Thyroid gland (tissue), 4 donors: ENCODE measurements at places on chromosomes 13 and 19.

DNA sequence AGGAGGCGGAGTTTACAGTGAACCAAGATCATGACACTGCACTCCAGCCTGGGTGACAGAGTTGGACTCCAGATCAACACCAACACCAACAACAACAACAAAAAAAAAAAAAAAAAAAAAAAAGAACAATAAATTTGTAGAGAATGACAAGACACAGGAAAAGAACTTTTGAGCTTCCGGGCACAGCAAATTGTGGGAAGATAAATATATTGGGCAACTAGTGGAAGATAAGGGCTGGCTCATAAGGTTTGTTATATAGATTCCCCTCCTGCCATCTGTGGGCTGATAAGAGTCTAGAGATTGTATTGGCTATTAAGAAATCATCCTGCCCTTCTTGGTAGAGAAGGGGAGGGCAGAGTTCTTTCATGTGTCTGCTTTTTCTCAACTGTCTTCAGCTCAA, 33.1 kb upstream of the CYP2S1 start:
- DNase-seq, result no peak

DNA sequence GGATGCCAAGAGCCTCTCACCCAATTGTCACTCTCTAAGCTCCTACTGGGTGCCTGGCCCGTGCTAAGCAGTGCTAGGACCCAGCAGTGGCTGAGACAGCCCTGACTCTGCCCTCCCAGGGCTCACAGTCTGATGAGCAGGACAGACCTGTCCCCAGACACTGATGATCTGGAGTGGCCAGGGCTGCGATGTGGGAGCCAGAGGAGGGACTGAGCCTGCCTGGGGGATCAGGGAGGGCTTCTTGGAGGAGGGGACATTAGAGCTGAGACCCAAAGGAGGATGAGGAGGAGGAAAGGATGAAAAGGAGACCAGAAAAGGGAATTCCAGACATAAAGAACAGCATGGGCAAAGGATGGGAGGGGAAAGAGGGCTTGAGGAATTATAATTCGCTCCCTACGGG, 6.6 kb downstream of the ERCC1 start:
- DNase-seq, result no peak

DNA sequence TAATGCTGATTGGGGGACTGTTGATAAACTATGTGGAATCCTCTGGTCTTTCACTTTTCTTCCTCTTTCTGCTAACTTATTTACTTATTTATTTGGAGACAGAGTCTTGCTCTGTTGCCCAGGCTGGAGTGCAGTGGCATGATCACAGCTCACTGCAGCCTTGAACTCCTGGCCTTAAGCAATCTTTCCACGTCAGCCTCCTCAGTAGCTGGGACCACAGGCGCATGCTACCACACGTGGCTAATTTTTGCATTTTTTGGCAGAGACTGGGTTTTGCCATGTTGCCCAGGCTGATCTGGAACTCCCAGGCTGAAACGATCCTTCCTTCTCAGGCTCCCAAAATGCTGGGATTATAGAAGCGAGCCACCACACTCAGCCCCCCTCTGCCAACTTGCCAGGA, 77.5 kb downstream of the ELF1 start:
- no peak for DNase-seq

- DNase-seq, result no peak
Measured at GRCh38 chr13:103926118-103926517, 859.9 kb upstream of the SLC10A2 start.

GRCh38 chr19:53878776-53879139, 3.2 kb upstream of the PRKCG start:
- no peak for DNase-seq

DNA sequence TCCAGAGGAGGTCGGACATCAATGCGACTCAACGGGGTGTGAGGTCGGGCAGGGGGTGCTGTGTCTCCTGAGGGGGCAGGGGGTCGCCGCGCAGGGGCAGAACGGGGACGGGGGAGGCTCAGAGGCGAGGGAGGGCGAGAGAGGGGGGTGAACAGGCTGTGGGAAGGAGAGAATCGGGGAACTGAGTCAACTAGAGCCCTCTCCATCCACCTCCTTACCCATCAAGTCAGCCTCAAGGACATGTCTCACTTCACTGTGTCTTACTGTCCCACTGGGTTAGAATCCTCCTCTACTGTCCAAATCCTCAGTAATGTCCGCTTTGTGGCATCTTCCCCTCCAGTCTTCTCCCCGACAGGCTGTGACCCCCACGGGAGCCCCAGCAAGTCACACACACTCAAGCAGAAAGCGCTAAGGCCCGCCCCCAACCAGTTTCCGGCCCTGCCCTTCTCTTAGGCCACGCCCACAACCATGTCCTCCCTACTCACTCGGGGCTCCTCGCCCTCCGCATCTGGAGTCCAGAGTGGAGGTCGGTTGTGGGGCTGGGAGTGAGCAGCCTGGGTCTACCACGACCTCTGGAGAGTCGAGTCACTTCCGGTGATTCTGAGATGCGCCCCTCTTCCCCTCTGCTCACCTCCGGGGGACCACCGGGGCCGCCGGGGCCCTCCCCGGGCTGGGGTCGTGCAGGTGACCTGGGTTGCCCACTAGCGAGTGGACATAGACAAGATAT, 9.3 kb downstream of the PLEKHA4 start:
- DNase-seq, result no peak

DNA sequence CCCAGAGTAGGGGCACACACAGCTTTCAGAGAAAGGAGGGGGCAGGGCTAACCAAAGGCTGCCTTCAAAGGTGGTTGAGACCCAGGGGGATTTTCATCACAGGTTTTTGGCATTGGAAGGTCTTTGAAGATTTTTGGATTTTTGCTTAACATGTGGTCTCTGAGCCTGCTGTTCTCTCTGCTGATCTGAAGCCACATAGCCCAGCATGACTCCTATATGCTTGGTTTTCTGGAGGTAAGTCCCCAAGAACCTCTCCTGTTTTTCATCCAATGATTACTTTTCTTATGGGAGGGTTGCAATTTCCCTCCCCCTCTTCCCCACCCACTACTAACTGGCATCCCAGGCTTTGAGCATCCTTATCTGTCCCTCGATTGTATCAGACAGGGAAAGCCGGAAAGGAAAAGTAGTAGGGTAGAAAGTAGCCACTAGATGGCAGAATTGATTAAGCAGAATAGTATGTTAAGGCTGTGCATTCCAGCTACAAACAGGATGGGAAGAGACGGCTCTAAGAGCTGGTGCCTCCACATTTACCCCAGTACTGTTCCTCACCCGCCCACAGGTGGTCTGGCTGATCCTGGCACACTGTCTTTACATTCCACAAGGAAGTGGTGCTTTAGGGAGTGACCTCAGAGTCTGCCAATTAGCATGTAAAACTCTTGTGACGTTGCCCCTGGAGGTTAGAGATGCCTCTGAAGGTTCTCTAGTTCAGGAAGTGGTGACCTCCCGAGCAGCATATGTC, 218.9 kb upstream of the EDNRB start:
- DNase-seq, result peak; percentile 2

- peak; percentile 63 for DNase-seq
Measured at GRCh38 chr19:982567-983170, 1.5 kb upstream of the WDR18 start.

DNA sequence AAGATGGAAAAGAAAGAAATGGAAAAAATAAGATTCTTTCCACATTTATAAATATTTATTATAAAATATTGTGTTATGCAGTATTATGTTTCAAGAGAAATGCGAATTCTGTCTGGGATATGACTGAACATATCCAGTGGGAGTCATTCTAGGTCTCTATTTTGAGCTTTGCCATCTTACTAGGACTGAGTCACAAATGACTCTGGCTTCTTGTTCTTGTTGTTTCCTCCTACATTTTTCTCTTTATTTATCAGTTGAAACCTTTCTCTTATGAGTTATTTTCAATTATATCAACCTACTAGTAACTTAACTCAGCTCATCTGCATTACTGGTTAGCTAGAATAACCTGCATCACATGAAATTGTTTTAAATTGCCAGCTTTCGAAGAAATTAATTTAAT, 1247.3 kb downstream of the SLITRK1 start:
- DNase-seq, result no peak

DNA sequence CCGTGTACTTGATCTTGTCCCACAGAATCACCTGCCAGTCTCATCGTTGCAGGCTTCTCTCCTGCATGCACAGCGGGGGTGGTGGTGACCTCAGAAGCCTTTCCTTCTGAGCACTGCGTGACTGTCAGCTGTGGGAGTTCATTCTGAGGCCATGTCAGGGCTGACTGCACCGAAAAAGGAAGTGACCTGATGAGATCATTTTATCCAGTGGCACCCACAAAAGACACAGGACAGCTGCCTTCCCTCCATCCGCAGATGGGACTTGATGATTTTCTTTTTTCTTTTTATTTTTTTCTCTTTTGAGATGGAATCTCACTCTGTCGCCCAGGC, 89.7 kb downstream of the RAB20 start:
- DNase-seq, result peak; percentile 20

- DNase-seq, result no peak
Measured at GRCh38 chr19:39384839-39385568, 5.9 kb downstream of the PAF1 start.

- DNase-seq, result no peak
Measured at GRCh38 chr13:91323349-91323748, 24.1 kb upstream of the MIR17HG start.

- no peak for DNase-seq
Measured at GRCh38 chr13:43758834-43759233, 27.9 kb downstream of the ENOX1 start.

DNA sequence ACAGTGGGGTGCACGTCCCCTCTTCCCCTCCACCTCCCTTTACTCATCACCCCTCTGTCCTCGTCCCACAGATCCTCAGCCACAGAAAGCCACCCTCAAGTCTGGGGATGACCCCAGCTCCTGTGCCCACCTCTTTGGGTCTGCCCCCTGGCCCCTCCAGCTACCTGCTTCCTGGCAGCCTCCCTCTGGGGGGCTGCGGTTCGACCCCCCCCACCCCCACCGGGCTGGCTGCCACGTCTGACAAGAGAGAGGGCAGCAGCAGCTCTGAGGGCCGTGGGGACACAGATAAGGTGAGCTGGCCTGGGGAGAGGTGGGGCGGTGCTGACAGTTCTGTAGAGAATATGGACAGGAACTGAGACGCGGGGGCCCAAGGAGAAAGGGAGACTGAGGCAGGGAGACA, 11.1 kb downstream of the IRF3 start:
- no peak for DNase-seq

DNA sequence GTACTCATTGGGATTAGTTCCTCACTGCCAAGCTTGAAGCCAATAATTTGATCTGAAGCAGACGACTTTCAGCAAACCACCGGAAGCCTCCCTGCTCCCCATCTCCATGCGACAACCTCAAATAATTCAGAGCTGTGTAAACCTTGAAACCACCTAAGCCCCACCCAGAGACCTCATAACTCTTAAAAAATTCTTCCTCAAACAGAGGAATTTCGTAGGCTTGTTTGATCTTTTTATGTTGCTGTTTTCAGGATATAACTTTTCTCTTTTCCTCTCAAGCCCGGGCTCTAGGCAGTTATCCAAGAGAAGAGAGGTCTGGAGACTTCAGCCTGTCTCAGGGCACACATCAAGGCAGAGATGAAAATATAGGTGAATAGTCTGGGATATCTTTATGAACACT, 311.6 kb downstream of the KCNRG start:
- DNase-seq, result no peak

GRCh38 chr19:4749870-4750590, 26.4 kb upstream of the DPP9 start:
- DNase-seq, result no peak

DNA sequence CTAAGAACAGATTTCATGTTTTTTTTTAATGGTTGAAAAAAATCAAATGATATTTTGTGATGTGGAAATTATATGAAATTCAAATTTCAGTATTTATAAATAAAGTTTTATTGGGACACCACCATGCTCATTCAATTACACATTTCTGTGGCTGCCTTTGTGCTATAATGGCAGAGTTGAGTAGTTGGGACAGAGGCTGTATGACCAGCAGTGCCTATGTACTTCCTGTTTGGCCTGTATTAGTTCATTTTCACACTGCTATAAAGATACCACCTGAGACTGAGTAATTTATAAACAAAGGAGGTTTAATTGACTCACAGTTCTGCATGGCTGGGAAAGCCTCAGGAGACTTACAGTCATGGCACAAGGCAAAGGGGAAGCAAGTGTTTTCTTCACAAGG, 33.6 kb downstream of the AKAP11 start:
- DNase-seq, result no peak

DNA sequence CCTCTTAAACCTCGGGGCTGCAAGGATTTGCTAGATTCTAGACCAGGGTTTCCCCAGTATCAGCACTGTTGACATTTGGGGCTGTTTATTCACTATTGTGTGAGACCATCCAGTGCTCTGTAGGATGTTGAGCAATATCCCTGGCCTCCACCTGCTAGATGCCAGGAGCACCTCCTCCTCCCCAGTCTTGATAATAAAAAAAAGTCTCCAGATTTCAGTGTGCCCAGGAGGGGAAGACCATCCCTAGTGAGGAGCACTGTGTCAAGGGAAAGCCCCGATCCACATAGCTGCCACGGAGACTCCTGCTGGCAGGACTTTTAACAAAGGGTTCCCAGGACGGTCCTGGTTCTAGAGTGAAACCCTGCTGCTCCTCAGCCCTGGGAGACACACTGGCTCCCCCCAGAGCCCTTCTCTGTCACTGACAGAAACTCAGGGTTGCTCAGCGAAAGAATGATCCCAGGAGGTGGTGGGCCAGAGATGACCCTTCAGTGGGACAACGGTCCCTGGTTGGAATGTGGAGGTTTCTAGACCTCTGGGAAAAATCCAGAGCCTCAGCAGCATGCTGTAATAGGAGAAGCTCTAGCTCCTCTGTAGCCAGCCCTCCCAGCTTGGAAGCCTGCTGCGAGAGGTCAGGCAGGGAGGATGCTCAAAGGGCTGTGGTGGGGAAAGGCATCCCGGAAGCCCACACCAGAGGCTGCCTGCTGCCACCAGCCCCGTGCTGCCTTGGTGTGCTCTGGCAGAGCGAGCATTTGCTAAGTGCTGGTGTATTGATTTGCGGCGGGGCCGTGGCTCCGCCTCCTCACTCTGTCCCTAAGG, 20.3 kb downstream of the LYL1 start:
- no peak for DNase-seq

DNA sequence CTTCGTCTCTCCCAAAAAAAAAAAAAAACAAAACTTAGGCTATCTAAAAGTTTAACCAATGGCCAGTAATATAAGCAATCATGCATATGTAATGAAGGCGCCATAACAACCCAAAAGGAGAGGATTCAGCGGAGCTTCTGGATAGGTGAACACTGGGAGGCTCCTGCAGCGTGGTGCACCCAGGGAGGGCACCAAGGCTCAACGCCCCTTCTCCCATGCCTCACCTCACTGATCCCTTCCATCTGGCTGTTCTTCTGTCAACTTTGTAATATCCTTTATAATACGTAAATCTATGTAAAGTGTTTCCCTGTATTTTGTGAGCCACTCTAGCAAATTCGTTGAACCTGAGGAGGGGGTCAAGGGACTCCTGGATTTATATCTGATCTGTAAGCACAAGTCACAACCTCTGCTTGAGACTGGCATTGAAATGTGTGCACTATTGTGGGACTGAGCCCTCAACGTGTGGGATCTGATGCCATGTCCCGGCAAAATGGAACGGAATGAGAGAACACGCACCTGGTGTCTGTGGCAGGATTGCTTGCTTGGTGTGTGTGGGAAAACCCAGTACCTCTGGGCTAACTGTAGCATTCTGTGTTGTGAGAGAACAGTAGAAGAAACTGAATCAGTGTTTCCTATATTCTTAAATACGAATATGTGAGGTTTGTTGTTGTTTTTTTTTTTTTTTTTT, 521 bp upstream of the ZNF665 start:
- no peak for DNase-seq

GRCh38 chr19:41895745-41896580, 13.0 kb downstream of the ARHGEF1 start:
- no peak for DNase-seq
